Calu3 (cell line): ENCODE measurements at places on chromosomes 12 and 14.

- no peak for DNase-seq
Observed at GRCh38 chr12:121514184-121514742, 66.6 kb downstream of the KDM2B start.

GRCh38 chr12:3613641-3614395, 122.8 kb downstream of the PRMT8 start:
- no peak for DNase-seq

GRCh38 chr14:53214384-53214783, 61.3 kb upstream of the DDHD1 start:
- no peak for DNase-seq

- DNase-seq = no peak
Observed at GRCh38 chr12:78562368-78563205, 302.0 kb upstream of the SYT1 start.

DNA sequence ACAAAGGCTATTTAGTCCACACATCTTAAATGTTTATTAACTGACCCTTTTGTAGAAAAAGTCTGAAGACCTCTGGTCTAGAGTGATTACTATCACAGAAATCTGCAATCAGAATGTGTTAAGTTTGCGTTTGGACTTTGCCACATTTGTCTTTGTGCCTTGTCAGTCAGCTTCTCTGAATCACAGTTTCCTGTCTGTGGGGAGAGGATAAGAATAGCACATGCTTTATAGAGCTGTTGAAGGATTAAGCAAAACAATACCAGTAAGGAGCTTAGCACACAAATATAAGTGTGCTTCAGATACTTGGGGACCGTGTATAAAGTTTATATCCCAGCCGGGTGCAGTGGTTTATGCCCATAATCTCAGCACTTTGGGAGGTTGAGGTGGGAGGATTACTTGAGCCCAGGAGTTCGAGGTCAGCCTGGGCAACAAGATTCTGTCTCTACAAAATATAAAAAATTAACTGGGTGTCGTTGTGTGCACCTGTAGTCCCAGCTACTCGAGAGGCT, 63.0 kb upstream of the BTG1 start:
- DNase-seq = no peak

DNA sequence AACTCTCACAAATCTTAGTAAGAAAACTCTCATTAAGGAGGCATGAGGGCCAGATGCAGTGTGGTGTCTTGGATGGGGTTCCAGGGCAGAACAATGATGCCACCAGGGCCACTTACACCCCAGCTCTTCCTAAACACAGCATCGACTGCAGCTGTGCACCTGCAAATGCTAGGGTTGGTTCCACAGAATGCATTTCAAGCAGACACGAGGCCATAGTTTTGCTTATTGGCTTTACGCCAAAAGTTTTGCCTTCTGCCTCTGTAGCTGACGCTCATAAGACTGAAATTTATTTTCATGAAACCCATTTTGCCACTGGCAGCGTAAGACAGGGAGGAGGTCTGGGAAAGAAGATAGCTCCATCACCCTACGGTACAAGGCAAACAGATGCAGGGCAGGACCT, 179.0 kb downstream of the RIMBP2 start:
- no peak for DNase-seq

- DNase-seq = no peak
Observed at GRCh38 chr14:90455100-90455571, 58.3 kb downstream of the CALM1 start.

DNA sequence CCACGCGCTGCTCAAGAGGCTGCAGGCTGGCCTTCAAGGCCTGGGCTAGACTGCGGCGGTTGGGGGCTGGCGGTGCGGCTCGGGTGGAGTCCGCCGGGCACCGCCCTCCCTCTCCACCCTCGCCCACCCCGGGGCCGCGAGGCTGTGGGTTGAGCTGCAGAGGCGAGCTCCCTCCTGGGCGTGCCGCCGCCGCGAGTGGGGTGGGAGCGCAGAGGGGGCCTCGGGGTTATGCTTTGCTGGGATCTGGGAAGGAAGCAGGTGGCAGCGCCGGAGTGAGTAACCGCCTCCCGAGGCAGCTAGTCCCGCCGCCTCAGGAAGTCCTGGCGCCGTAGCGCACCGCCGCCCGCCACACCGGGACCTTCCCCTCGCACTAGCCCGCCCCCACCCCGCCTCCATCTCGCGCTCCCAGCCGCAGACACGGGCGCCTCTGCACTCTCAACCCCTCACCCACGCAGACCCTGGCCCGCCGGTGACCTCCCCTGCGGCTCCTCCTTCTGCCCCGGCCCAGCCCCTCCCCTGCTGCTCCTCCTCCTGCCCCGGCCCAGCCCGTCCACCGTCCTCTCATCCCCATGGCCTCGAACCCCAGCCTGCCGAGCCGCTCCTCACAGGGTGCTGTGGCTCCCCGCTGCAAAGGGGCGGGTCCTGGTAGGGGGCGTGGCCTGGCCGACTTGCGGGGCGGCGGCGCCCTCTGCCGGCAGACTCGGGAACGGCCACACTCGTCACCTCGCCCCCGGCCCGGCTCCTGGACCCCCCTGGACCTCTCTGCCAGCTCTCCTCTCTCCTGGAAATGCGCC, 16.6 kb downstream of the TAMALIN start:
- peak; percentile 86 for DNase-seq

DNA sequence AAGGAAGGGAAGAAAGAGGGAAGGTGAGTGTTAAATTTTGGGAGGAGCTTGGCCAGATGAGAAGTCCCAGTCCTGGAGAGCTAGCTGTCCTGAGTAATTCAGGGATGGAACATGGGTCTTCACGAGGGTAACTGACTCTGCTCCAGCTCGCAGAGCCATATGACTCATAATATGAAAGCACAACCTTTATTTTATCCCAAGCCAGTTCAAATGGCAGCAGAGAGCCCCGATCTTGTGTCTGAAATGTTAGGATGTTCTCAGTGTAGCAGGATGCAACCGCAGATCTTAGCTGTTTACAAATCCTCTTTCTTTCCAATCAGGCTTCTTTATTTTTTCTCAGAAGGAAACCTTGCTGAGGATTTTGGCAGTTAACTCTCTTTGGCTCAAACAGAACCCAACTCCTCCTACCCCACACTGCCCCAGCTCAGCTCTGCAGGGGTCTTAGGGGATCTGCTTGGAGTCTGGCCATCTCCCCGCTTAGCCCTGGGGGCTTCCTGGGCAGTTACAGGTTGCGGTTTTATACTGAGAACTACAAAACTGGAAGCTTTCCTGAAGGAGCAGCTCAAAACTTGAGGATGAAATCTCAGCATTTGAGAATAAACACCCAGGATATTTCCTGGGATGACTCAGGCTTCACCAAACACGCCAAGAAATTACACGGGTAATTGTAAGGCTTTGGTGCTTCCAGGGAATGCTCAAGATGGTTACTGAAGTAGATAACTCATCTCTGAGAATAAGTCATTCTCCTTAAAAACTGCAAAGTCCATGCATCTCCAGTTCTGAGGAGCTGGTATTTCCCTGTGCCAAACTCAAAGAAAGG, 92.5 kb downstream of the VCPKMT start:
- no peak for DNase-seq

GRCh38 chr12:23862701-23863100, 86.8 kb downstream of the SOX5 start:
- DNase-seq = no peak

- no peak for DNase-seq
Observed at GRCh38 chr12:102735104-102735503, 181.9 kb downstream of the PAH start.

DNA sequence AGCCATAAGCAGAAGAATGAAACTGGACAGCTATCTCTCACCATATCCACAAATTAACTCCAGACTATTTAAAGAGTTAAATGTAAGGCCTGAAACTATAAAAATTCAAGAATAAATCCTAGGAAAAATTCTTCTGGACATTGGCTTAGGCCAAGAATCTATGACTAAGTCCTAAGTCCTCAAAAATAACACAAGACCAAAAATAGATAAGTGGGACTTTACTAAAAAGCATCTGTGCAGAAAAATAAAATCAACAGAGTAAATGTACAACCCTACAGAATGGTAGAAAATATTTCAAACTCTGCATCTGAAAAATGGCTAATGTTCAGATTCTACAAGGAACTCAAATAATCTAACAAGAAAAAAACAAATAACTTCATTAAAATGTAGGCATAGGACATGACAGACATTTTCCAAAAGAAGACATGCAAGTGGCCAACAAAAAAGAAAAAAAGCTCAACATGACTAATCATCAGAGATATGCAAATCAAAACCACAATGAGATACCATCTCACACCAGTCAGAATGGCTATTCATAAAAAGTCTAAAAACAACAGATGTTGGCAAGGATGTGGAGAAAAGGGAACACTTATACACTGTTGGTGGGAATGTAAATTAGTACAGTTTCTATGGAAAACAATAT, 61.0 kb upstream of the PPFIA2 start:
- DNase-seq = no peak

DNA sequence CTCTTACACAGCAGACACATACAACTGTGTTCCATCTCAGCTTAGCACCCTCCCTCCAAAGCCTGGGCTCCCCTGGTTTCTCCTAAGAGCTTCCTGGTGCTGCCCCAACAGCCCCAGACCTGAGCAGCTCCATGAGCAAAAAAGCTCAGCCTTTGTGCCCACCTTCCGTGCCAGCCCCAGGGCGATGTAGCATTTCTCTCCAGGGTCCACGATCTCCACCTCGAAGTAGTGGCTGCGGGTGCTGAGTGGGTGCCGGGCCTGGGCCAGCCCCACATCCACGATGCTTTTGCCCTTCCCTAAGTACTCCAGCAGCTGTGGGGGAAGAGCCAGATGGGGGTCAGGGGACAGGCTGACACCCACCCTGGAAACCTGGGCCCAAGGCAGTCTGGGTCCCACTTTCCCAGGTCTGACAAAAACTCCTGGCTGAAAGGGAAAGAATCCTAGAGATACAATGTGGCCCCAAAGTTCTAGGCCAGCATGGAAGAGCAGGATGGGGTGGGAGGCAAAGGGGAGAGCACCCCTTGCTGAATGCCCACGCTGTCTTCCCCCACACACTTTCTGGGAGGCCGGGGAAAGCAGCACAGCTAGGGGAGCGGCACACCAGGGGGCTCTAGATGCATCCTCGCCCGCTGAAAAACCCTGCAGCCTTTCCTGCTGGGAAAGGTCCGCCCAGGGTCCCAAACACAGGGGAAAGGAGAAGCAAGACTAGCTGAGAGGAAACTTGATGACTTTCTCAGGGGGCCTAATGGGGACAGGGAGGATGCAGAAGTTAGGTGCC, 11.0 kb downstream of the SPRYD3 start:
- no peak for DNase-seq

DNA sequence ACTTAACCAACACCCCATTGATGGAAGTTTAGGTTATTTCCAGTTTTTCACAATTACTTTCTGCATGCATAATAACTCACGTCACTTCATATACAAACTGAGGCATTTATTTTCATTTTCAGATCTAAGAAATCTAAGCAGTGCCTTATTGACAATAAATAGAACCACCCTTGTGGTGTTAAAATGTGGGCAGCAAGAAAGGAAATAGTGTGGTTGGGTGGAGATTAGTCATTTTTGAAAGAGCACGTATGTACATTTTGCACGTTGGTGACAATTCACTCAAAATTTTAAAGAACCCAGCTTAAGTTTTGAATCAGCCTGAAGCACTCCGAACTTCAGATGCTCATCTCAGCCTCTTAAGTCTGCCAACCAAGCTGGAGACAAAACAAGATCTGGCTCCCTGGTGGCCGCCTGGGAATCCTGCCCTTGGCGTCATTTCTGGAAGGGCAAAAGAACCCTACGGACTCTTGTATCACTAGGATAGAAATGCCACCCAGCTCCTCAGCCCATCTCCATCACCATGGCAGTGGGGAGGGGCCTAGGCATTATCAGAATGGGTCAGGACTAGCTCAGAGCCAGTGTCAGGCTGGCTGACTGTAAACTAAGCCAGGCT, 89.5 kb upstream of the BCL2L14 start:
- no peak for DNase-seq

GRCh38 chr14:36430662-36431084, 89.4 kb downstream of the NKX2-1 start:
- no peak for DNase-seq

- DNase-seq = peak; percentile 57
Observed at GRCh38 chr14:37565550-37565949, 29.5 kb downstream of the FOXA1 start.

- no peak for DNase-seq
Observed at GRCh38 chr12:94534774-94535509, 75.3 kb upstream of the CEP83 start.

- DNase-seq = no peak
Observed at GRCh38 chr12:79374545-79374944, 316.2 kb downstream of the PAWR start.

DNA sequence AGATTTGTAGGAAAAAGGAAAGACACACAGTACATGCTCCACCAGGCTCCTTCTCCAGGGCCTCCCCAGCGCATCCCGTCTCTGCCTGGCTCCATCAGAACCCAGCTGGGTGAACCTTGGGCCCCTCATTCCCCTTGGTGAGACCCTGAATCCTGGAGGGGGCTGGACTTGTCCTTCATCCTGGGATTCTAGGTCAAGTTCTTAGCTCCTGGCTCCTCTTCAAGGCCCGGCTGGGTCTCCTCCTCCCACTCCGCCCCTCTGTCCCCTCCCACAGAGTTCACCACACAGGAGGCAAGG, 49.2 kb downstream of the PSMA6 start:
- DNase-seq = no peak

- no peak for DNase-seq
Observed at GRCh38 chr12:25723921-25724491, 170.9 kb upstream of the LMNTD1 start.

DNA sequence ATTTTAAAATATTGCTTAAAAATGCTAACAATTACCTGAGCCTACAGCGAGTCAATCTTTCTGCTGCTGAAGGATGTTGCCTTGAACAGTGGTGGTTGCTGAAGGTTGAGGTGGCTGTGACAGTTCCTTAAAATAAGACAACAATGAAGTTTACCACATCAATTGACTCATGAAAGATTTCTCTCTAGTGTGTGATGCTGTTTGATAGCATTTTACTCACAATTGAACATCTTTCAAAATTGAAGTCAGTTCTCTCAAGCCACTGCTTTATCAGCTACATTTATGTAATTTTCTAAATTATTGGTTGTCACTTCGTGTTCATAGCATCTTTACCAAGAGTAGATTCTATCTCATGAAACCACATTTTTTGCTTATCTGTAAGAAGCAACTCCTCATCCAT, 20.3 kb downstream of the CMAS start:
- DNase-seq = no peak

GRCh38 chr12:87059231-87059630, 803.0 kb upstream of the MGAT4C start:
- no peak for DNase-seq

- no peak for DNase-seq
Observed at GRCh38 chr14:70094106-70094505, 94.6 kb downstream of the SLC8A3 start.

GRCh38 chr12:10636611-10637010, 23.2 kb upstream of the MAGOHB start:
- peak; percentile 12 for DNase-seq

DNA sequence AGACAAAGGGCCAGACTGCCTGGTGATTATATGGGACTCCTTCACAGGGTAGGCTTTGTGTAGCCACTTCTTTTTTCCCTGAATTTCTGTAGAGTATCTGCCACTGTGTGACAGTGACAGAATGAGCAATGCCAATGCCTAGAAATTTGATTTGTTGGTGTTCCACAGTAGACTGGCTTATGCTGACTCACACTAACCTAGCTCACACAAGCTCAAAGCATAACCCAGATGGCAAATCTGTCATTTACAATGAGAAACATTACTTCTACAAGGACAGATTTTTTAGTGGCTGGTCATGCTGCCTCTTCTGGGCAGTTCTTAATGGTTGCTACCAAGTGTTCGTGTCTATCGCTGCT, 15.9 kb downstream of the CFAP251 start:
- no peak for DNase-seq
